ENCODE measurements at places on chromosomes 5 and 9. TPM values are rescaled to one million over a fixed set of nuclear protein-coding genes. Genes with fewer than 3 reads are reported as not detected.

Gene CDH9
- not detected for total RNA-seq

Gene DMGDH
- total RNA-seq = 0.25 TPM

Gene SPIN1
- 48.5 TPM for total RNA-seq

Gene PCDHB9
- 0.04 TPM for total RNA-seq

Gene SCGB3A2
- not detected for total RNA-seq

GRCh38 chr5:179403426-179404147 lies 58.3 kb upstream of the ADAMTS2 start:
- no peak for DNase-seq

GRCh38 chr9:128127568-128127989 lies at the start of gene PTGES2:
Gene PTGES2, minus strand, starts transcription at chr9:128127729. Its CDS starts 12 bp downstream, at chr9:128127717.
- DNase-seq = peak; percentile 55

- no peak for DNase-seq
These were observed 71.8 kb downstream of the AK8 start for GRCh38 chr9:132806306-132806705.

DNA sequence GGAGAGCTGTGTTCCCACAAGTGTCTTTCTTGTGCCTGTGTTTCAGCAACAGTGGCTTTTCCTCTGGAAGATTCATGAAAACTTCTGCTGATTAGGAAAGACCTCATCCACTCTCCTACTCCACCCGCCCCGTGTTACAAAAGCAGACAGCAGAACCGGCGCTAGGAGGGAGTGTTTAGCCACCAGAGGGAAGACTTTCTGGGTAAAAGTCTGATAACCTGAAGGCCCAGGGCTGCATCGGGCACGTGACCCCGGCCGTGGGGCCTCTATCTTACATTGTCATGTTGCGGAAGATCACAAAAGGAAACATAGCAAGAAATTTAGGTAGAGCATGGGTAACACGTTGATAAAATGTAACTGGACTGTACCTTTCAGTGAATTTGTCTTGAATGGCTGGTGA lies 32.0 kb upstream of the DMRT2 start:
- no peak for DNase-seq

GRCh38 chr5:147780924-147781573 lies 1.5 kb downstream of the JAKMIP2 start:
- DNase-seq = no peak

GRCh38 chr5:35908228-35908627 lies 30.2 kb downstream of the CAPSL start:
- no peak for DNase-seq

DNA sequence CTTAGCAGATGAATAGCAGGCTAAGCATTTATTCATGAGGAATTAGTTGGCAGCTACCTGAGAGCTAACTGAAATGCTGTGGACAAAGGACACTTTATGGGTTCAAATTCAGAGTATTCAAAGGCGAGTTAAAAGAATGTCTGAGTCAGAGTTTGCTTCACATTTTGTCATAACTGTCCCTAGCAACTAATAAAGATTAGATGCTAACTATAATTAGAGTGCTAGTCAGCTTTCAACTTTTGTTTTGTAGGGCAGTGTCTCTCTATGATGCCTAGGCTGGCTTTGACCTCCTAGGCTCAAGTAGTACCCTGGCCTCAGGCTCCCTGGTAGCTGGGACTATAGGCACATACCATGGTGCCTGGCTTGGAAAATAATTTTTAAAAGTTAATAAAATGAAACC lies 4.6 kb downstream of the SMC5 start:
- DNase-seq = no peak

- no peak for DNase-seq
These were observed 269.6 kb downstream of the SMARCA2 start for GRCh38 chr9:2284770-2285169.

DNA sequence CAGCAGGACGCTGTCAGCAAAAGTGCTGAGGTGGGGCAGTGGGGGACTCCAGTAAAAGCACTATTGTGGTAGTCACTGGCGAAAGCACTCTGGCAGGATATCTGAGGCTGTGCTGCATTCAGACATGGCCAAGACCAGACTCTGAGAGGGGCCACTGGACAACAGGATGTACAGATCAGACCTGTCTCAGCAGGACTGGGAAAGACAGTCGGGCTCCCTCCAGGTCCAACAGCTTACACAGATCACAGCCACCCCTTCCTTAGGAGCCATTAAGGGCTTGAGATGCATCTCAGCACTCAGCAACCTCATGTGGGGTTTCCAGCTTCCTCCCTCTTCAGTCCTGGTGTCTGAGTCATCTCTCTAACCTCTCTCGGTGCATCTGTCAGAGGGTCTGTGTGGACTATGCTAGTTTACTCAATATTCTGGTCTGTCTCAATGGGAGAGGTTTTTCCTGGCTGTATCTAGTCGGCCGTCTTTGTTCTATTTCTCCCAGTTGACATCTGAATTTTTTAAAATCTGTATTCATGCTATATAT lies 154.5 kb downstream of the CWC27 start:
- no peak for DNase-seq

GRCh38 chr5:147169399-147169798 lies 65.4 kb upstream of the STK32A start:
- DNase-seq = no peak

- no peak for DNase-seq
These were observed 17.5 kb downstream of the TMEM38B start for GRCh38 chr9:105711867-105712266.

GRCh38 chr5:103375350-103375749 lies 116.8 kb downstream of the MACIR start:
- no peak for DNase-seq
